ENCODE measurements at places on chromosomes 1 and 21.

- peak; percentile 35 for DNase-seq
These were observed 14.3 kb downstream of the EGLN1 start for GRCh38 chr1:231407547-231408396.

GRCh38 chr1:160711276-160711601 is 383 bp downstream of the CD48 start:
- no peak for DNase-seq

GRCh38 chr1:228032041-228032440 is 25.2 kb downstream of the WNT3A start:
- no peak for DNase-seq

- DNase-seq: no peak
These were observed 46.4 kb upstream of the PM20D1 start for GRCh38 chr1:205896351-205896750.

- peak; percentile 61 for DNase-seq
These were observed 29.3 kb downstream of the TNNT2 start for GRCh38 chr1:201348211-201348566.

DNA sequence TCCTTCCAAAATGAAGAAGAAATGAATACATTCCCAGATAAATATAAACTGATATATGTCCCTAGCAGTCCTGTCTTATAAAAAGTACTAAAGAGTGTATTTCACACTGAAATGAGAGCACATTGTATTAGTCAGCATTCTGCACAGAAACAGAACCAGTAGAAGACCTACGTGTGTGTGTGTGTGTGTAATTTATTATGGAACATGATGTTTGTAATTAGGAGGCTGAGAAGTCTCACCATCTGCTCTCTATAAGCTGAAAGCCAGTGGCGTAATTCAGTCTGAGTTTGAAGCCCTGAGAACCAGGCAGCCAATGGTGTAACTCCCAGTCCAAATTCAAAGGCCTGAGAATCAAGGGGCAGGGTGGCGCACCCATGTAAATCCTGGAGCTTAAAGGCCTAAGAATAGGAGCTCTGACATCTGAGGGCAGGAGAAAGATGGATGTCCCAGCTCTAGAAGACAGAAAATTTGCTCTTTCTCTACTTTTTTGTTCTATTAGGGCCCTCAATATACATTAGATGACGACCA is 146.5 kb upstream of the LYPLAL1 start:
- DNase-seq: no peak

- DNase-seq: peak; percentile 68
These were observed 7.3 kb downstream of the PLEKHO1 start for GRCh38 chr1:150156868-150157603.

GRCh38 chr21:45985471-45986315 is 4.1 kb downstream of the COL6A1 start:
- DNase-seq: no peak

DNA sequence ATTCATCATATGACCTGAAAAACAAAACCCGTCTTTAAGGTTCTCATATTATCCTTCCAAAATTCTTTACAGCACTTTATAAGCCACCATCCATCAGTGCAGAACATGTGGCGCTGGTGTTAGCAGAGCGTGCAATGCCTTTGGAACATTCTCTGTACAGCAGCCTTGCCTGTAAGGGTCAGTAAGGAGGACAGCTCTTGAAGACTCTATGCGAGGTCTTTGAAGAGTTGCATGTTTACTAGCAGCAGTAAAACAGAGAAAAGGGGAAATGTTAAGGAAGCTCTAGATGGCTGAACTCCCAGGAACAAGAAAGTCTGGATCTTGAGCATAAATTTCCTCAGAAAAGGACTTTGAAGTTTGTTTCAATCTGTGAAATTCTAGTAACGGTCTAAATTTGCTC is 365.6 kb downstream of the DUSP10 start:
- DNase-seq: no peak

- no peak for DNase-seq
These were observed 21.5 kb downstream of the DHCR24 start for GRCh38 chr1:54865238-54866073.

- peak; percentile 62 for DNase-seq
These were observed 74.0 kb upstream of the RALGPS2 start for GRCh38 chr1:178650934-178651511.

DNA sequence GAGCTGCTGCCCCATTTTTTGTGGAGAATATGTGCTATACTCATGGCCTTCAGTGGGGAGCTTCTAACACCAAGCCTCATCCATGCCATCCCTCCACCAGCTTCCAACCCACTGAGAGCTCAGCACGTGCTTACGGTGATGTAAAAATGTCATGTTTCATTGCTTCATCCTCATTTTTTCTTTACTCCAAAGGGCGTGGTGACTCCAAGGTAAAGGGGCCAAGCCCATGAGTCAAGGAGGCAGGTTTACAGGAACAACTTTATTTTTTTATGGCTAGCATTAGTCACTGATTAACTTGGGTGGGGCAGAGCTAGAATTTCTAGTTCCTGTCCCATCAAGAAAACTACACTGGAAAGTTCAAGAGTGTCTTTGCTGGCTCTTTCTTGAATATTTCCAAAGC is at the start of gene C1orf226:
C1orf226 (plus strand) TSS at position 346 of the 400 bp plus-strand sequence. CDS start 174 bp downstream, outside the sequence.
- DNase-seq: no peak

DNA sequence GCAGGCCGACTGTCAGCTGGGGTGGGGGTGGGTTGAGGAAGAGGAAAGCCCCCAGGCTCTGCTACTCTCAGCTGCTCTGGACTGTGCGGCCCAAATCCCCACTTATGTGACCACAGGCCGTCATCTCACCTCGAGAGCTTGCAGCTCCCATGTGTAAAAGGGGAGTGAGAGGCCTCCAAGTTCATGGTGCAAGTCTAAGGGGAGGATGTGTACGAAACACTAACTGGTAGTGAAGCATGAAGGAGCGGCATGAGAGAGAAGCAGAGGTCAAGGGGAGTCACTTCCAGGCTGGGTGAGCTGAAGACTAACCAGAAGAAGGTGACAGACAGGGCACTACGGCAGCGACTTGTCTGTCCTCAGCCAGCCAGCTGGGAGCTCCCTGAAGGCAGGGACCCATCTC is 43.8 kb downstream of the GLIS1 start:
- no peak for DNase-seq

- peak; percentile 62 for DNase-seq
These were observed 122.3 kb upstream of the ADAR start for GRCh38 chr1:154730259-154730658.

DNA sequence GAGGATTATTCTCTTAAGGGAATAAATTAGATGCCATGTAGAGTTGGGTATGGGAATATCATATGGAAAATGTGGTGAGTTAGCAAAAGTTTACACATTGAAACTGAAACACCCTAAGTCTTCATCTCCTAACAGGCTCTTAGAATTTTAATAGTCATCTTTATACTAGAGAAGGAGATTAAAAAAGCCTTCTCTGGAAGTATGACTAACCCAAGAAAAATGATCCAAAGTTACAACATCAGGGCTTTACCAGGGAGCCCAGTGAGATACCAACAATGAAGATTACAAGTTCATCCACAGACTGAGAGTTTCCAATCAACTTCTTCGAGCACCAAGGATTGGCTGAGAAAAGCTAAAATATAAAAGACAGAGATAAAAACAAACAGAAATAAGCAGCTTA is 70.0 kb upstream of the KIAA0040 start:
- DNase-seq: no peak

DNA sequence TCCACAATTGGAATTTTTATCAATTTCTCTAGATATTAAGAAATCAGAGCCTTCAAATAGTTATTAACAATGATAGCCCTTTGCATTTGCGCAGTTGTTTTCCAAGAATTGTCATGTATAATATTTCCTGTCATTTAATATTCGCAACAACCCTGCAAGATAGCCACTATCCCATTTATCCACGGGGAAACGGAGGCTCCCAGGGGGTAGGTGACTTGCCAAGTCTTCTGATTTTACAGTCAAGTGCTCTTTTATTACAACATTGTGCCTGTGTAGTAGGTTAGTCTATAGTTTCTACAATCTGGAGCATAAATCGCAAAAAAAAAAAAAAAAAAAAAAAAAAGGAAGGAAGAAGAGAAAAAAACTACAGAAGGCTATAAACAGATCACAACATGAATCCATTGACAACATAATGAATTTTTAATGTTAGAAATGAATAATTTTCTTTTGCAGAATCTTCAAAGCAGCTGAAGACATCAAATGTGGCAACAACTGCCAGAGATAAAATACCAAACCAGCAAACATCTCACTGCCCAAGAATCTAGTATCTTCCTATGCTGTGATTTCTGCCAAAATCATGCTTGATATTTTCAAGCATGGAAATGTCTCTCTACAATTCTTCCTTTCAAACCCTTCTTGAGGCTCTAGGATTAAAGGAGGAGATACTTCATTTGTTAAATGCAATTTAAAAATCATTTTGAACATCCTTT is 125.5 kb downstream of the PTPN14 start:
- DNase-seq: peak; percentile 54

GRCh38 chr1:117689997-117690625 is 84.3 kb downstream of the TENT5C start:
- DNase-seq: no peak

- DNase-seq: no peak
These were observed 96.1 kb downstream of the IER5 start for GRCh38 chr1:181184621-181185020.

DNA sequence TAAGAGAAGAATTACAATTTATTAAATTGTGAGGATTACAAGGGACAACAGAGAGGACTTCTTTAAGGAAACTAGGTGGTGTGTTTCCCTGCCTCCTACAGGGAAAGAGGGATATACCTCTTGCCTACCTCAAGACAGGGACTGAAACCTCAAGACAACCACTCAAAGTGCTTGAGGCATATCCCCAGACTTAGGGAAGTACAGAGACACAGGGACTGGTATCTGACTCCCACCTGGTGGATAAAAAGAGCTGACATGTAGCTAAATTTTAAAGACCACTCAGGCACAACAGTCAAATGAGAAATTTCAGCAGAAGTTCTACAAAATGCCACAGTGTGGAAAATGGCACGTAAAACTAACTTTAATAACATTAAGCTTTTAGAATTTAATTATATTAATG is 21.3 kb downstream of the DENND2C start:
- no peak for DNase-seq
